ENCODE measurements at places on chromosomes 7 and 10. TPM values are rescaled to one million over a fixed set of nuclear protein-coding genes. Genes with fewer than 3 reads are reported as not detected.
A peak's percentile ranks its signal among the peaks of the same experiment; 100 is the strongest.

GRID2IP gene
- 0.25 TPM for polyA plus RNA-seq

DNA sequence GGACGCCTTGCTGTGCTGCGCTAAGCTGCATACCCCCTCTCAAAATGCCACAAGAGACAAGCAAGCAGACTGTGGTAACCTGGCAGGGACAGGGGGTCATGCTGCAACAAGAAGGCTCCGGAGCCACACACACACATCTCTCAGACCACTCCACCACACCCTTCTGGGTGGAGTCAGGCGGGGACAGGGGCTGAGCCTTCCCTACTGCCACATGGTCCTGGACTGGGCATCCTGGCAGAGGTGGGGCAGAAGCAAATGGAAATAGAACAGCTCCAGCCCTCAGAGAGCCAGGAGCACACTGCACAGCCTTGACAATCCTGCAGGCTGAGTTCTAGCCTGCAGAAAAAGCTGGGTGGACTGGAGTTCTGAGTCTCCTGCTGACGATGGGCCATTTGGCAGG is 28.4 kb upstream of the NPFFR1 start:
- no peaks in the 10 kb centered on the region for H3K36me3 ChIP-seq
- no peaks in the 10 kb centered on the region for H3K4me1 ChIP-seq
- H3K4me3 ChIP-seq = no peak overlapping the region
- H3K27me3 ChIP-seq = no peaks in the 10 kb centered on the region
- no peak for DNase-seq

DNA sequence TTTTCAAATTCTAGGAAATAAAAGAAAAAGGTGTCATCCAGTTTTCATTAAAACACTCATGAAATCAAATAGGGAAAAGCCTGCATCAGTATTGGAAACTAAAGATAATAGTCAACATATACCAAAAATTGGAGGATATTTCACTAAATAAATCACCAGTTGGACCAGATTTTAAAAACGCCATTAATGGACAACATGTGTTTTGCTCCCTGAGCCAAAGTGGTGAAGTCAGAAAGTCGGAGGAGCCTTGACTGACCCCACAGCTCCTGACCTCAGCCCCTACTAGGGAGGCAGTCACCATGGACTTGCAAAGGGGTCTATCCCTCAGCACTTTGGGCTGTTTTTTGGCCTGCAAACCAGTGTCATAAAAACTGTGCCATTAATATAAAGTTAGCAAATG is 98.3 kb upstream of the SEC61G start:
- no peaks in the 10 kb centered on the region for H3K36me3 ChIP-seq
- no peak overlapping the region for H3K4me3 ChIP-seq
- no peaks in the 10 kb centered on the region for H3K4me1 ChIP-seq
- no peak for DNase-seq

CNNM1 gene
- polyA plus RNA-seq = 0.19 TPM

BMPER gene
- 1.9 TPM for polyA plus RNA-seq

- H3K27me3 ChIP-seq = no peaks in the 10 kb centered on the region
- H3K36me3 ChIP-seq = peaks cover 33% of the 10 kb centered on the region
- no peak overlapping the region for H3K4me3 ChIP-seq
- no peak overlapping the region for H3K27ac ChIP-seq
Measured at GRCh38 chr7:1961701-1962276, 271.0 kb downstream of the MAD1L1 start.

- H3K4me1 ChIP-seq = no peaks in the 10 kb centered on the region
- H3K4me3 ChIP-seq = no peak overlapping the region
- no peaks in the 10 kb centered on the region for H3K36me3 ChIP-seq
- no peak overlapping the region for H3K27ac ChIP-seq
Measured at GRCh38 chr7:42460933-42461332, 223.9 kb upstream of the GLI3 start.

TEX36 gene
- not detected for polyA plus RNA-seq

PRPS1L1 gene
- polyA plus RNA-seq = not detected

AKR1C4 gene
- not detected for polyA plus RNA-seq

GRCh38 chr7:40200791-40201190 is 66.0 kb downstream of the SUGCT start:
- no peak overlapping the region for H3K4me3 ChIP-seq
- H3K36me3 ChIP-seq = no peaks in the 10 kb centered on the region
- peak; percentile 20 for DNase-seq
- H3K27ac ChIP-seq = no peak overlapping the region

- H3K4me3 ChIP-seq = no peak overlapping the region
- no peaks in the 10 kb centered on the region for H3K36me3 ChIP-seq
- DNase-seq = no peak
- H3K27me3 ChIP-seq = no peaks in the 10 kb centered on the region
Measured at GRCh38 chr10:67864607-67865371, 19.7 kb upstream of the SIRT1 start.

DNA sequence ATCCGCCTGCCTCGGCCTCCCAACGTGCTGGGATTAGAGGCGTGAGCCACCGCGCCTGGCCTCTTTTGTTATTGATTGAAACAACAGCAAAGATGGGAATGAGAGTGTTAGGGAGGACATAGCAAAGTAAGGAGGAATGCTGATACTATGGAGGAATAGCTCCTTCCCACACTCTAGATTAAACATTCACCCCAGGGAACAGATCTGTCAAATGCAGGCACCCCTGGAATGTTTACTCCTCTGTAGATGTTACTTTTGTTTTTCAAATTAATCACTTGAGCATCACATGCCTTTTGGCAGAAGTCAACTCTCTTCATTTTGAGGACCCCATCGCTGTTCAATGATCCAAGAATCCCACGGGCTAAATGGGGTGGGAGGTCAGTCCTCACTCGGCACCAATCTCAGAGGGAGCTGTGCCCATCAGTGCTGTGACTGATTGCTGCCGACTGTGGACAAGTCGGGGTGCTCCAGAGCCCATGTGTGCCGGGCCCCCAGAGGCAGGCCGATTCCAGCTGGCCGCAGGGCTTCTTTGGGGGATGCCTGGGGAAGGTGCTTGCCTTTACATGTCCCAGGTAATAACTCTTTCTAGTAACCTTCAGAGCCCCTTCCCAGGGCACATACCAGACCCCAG is 10.2 kb upstream of the COBL start:
- no peaks in the 10 kb centered on the region for H3K4me1 ChIP-seq
- H3K27me3 ChIP-seq = no peaks in the 10 kb centered on the region
- H3K36me3 ChIP-seq = no peaks in the 10 kb centered on the region

GOLGA7B gene
- polyA plus RNA-seq = 0.93 TPM

MMRN2 gene
- polyA plus RNA-seq = 3.1 TPM

MRC1 gene
- polyA plus RNA-seq = 7.9 TPM

DNA sequence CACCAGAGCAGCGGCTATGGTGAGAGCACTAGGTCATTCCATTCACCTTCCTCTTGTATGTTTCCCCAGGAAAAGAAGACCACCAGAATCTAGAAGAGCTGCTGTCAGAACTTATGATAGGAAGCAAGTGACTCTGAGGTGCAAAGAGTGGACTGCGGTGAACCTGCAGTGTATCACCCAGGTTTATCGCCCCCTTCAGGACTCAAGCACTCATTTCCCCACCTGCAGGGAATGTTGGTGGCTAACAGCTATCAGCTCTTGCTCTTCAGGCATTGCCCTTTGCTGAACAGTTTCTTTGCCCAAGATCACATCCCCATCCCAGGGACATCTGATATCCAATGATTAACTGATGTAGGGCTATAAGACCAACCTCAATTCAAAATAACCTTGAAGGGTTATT is 66.3 kb upstream of the IL6 start:
- no peak for DNase-seq
- no peak overlapping the region for H3K27ac ChIP-seq
- no peak overlapping the region for H3K4me3 ChIP-seq
- no peaks in the 10 kb centered on the region for H3K27me3 ChIP-seq

- H3K27me3 ChIP-seq = no peaks in the 10 kb centered on the region
- H3K36me3 ChIP-seq = no peaks in the 10 kb centered on the region
- H3K4me3 ChIP-seq = no peak overlapping the region
Measured at GRCh38 chr10:92993699-92994272, 66.8 kb upstream of the CYP26C1 start.
